GM04504 (cell line): ENCODE measurements at places on chromosomes 11 and 22.

GRCh38 chr22:17742527-17742902 is 31.8 kb downstream of the BID start:
- peak; percentile 25 for DNase-seq

- no peak for DNase-seq
These were observed 7.0 kb downstream of the PDXP start for GRCh38 chr22:37665487-37665886.

GRCh38 chr11:10716122-10716521 is 22.6 kb upstream of the IRAG1 start:
- no peak for DNase-seq

GRCh38 chr11:16784097-16784496 is 45.6 kb downstream of the C11orf58 start:
- DNase-seq = no peak

DNA sequence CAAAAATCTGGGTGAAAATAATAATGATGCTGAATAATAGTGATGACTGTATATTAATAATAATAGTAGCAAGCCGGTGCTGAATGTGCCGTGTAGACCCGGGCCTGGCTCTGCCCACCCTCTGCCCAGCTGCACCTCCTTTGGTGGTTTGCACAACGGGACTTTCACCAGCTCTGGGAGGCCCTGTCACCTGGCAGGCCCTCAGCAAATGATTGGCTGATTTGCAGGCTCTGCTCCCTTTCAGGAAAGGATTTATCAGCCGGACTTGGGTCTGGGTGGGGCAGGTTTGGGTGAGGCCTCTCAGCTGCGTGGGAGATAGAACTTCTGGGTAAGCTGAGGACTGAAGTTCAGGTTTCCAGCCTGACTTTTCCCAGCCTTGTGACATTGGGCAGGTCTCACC is 21.4 kb downstream of the KIAA1671 start:
- no peak for DNase-seq

DNA sequence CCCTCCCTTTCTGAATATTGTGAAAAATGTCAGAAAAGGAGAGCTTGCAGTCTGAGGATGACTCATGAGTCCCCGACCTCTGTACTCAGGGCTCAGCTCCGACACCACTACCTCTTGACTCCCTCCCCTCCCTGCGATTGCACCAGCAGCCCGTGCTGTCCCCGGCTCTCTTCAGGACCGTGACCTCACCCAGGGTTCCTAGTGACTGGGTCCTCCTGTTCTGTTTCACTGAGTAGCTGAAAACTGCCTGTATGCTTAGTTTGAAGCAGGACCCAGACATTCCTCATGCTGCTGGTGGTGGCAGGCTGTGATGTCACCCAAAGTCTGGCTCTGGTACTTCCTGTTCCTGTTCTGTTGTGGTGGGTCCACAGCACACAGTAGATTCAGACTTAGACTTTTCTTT is 11.7 kb downstream of the PHRF1 start:
- no peak for DNase-seq

GRCh38 chr11:6755303-6755952 is 16.3 kb downstream of the OR2AG2 start:
- DNase-seq = no peak

DNA sequence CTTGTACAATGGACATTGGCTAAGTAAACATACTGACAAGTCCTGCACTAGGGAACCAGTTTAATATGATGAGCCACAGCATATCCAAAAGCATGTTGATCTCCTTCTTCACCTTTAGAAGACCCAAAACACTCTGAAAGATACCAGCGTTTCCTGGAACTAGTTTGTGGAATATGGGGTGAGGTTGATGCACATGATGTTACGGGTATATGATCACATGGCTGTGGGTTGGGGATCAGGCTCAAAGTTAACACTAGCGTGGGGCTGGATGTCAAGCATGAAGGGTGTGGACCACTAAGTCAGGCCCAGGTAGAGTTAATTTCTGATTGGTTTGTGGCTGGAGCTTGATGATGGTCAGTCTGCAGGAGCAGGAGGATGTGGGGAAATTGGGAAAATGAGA is 9.0 kb downstream of the IGLL5 start:
- no peak for DNase-seq

DNA sequence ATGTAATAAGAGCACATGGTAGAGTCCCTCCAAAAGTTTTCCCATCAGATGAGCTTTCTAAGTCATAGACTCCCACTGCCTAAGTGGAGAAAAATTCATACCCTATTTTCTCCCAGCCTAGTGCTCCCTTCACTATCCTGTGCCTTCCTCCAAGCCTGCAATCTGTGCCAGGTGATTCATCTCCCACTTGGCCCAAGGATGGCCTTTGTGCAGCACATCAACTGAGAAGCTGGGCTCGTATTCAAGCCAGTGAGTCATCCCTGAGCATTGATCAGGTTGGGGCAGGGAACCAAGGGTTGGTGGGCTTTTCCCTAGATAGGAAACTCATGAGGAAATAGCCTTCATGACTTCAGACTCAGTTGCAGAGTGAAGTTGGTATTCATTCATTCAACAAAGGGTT is 64.6 kb downstream of the PANX1 start:
- peak; percentile 66 for DNase-seq

DNA sequence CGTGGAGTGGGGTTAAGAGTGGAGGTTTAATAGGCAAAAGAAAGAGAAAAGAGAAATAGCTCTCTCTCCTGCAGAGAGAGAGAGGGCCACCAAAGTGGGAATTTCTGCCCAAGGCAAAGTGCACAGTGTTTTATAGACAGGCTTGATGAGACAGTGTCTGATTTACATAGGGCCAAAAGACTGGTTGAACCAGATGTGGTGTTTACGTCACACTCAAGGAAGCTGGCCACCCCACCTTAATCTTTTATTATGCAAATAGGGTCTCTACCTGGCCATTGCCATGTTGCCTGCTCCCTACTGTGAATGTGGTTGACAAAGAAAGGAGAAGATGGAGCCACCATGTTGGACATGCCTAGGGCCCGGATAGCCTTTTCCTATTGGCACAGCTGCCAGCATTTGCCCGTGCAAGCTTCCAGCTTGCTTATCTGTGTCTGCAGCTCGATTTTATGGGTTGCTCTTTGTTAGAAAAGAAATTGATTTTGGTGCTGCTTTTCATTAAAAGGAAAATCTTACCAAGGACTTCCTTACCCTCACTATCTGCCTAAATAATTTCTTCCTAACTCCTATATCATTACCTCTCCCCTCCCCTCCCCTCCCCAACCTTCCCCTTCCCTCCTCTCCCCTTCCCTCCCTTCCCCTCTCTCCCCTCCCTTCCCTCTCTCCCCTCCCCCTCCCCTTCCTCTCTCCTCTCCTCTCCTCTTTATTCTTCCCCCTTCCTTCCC is 436.0 kb downstream of the NELL1 start:
- no peak for DNase-seq

- no peak for DNase-seq
These were observed 19.0 kb downstream of the ZMAT5 start for GRCh38 chr22:29747832-29748231.

DNA sequence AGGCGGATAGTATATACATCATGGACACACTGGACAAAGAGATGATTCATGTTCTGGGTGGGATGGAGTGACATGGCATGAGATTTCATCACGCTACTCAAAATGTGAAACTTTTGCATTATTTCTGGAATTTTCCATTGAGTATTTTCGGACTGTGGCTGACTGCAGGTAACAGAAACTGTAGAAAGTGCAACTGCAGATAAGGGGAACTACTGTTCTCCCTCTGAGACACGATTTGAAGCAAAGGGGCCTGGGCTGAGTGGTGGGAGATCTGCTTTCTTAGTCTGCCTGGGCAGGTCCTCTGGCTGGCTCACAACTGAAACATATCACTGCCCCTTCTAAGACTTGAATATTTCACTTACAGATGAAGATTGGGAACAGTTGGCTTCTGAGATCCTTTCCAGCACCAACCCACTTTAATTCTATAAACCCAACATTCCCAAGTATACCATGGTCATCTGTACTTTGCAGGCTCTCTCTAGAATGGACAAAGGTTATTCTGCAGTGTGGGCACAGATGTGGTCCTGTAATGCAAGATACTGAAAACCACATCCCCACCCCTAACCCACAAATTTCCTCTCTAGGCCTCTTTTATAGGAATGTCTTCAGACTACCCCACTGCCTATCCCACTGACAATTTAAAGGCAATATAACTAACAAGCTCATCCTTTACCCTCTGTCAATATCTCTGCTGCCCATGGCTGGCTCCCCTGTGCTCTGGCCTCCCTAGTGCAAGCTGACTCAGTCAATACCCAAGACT is 121.1 kb downstream of the KCNC1 start:
- no peak for DNase-seq

GRCh38 chr11:68255526-68255925 is 16.2 kb downstream of the C11orf24 start:
- DNase-seq = no peak

- no peak for DNase-seq
These were observed 190.2 kb downstream of the BUD13 start for GRCh38 chr11:116582571-116582970.

DNA sequence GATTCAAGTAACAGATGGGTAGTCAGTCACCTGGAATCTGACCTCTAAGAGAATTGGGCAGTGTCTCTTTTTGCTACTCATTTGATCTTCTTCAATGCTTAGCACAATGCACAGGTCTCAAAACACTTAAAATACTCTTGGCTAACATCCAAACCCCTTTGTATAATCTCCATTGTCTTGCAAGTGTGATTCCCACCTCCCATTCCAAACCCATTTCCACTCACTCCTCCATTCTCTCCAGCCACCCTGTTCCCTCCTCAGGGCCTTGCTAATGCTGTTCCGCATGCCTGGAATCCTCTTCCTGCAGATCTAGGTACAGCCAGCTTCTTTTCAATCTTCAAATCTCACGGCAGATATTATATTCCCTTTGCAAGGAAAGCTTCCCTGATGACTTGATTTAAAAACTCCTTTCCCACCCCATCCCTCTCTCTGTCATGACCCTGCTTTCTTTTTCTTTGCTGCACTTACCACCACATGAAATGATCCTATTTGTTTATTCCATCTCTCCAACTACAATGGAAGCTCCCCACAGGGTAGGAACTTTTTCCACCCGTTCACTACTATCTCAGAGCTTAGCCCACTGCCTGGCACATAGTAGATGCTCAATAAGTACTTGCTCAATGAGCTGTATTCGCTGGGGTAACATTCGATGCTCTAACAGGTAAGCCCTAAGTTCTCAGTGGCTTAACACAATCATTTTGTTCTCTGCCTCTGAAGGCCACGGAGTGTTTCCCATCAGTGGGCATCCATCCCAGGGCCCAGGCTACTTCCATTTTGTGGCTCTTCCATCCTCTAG is 121.7 kb downstream of the MN1 start:
- no peak for DNase-seq

GRCh38 chr22:24421428-24421931 is 5.9 kb upstream of the ADORA2A start:
- no peak for DNase-seq

GRCh38 chr11:69220561-69221051 is 64.9 kb downstream of the SMIM38 start:
- DNase-seq = no peak

GRCh38 chr11:25733777-25734176 is 598.2 kb upstream of the ANO3 start:
- DNase-seq = no peak

- DNase-seq = peak; percentile 42
These were observed 347.9 kb upstream of the NCAM1 start for GRCh38 chr11:112613051-112613972.

GRCh38 chr11:20005747-20006146 is 154.5 kb downstream of the DBX1 start:
- no peak for DNase-seq

GRCh38 chr22:43203471-43203981 is 16.6 kb upstream of the TTLL12 start:
- no peak for DNase-seq

DNA sequence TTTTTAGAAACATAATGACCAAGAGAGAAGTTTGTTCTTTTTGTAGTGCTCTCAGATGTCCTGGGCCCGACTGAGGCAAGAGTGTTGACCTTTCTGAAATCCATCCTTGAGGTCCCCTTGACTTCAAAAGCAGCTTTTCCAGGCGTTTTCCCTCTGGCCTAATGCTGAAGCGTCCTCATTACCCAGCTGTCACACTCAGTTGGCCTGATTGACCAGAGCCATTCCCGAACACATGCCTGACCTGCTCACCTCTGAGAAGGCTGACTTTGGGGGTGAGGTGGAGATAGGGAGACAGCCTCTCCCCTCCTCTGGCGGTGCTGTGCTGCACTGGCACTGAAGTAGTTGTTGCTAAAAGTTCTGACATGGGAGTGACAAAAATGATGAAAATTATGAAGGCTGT is 66.9 kb downstream of the ALX4 start:
- DNase-seq = no peak

- peak; percentile 13 for DNase-seq
These were observed 342 bp downstream of the EFCAB6 start for GRCh38 chr22:43811777-43812148.

DNA sequence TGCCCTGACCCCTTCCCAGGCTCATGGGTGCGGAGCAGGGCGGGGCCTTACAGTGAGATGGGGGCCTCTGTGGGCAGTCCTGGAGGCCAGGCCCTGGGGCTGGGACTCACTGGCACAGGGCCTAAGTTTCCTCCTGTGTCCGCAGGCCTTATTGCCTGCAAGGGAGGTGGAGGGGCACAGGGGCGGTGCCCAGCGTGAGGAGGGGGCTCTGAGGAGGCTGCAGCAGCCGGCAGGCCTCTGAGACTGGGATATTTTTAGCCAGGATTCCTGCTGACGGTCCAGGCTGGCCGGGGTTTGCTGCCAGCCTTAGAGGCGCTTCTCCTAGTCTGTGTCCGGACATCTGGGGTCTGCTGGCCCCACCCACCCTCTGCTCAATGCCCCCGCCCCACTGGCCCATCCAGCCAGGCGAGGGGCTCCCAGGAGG is 5.7 kb upstream of the RTN4R start:
- DNase-seq = no peak

DNA sequence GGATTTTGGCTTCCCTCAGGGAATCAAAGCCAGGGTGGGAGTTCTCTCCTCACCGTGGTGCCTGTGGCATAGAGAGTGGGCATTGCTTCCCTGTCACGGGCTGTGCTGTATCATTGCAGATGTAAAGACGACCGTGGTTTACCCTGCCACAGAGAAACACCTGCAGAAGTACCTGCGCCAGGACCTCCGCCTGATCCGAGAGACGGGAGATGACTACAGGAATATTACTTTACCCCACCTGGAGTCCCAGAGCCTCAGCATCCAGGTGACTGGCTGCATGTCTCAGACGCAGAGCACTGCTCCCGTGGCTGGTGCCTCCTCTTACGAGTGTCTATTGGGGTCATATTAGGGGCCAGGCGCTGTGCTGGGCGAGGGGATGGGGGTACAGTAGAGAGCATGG is 24.2 kb upstream of the ST3GAL4 start:
- DNase-seq = no peak
